ENCODE measurements at places on chromosomes 13 and 19.

DNA sequence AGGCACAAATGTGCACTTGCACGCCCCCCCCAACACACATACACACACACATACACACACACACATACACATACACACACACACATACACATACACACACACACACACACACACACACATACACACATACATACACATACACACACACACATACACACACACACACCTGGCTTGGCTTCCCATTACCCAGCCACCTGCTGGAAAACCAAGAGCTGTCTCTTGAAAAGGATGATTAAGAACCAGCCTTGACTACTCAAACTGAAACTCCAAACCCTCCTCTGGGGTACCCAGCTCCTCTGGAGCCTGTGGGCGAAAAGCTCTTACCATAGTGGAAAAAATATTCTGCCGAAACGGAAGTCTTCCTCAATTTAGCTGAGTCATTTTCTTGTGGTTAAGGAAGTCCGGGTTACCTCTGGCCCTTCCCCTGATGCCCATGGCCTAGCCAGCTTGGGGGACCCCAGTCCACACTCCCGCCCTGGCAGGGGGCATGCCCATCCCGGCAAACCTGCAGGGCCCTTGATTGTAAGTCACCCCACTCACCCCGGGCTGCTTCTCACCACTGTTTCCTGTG, 21.9 kb downstream of the CEBPA start:
- no peak for DNase-seq

- DNase-seq, result no peak
Observed at GRCh38 chr13:66462187-66462586, 767.9 kb downstream of the PCDH9 start.

- no peak for DNase-seq
Observed at GRCh38 chr19:39736088-39736487, 1.7 kb downstream of the CLC start.

- no peak for DNase-seq
Observed at GRCh38 chr13:49210669-49211068, 9.5 kb upstream of the MLNR start.

- no peak for DNase-seq
Observed at GRCh38 chr13:25463496-25463895, 91.7 kb downstream of the ATP8A2 start.

All from mesendoderm (in vitro differentiated cells).